Cerebellum (tissue), 4 donors: ENCODE measurements at places on chromosomes 11 and 22.

- peak; percentile 97 for DNase-seq
Measured at GRCh38 chr22:42388130-42388797, 43.9 kb downstream of the NFAM1 start.

DNA sequence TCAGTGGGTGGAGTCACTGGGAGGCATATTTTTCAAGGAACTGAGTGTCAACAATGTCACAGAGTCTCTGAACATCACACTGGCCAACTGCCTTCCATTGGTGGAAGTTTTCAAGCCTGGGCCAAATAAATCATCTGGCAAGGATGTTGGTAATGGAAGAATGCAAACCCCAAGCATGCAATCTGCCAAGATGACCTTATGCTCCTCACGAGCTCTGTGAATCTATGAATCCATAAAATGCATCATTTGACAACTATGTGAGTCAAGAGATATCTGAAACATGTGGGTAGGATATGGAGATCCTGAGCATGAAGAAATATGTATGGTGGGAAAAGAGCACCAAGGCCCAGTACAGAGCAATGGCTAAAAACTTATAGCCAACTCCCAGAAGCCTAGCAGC, 122.2 kb downstream of the PLEKHA7 start:
- no peak for DNase-seq

GRCh38 chr22:37560608-37561211, 430 bp downstream of the CDC42EP1 start:
- DNase-seq = no peak

DNA sequence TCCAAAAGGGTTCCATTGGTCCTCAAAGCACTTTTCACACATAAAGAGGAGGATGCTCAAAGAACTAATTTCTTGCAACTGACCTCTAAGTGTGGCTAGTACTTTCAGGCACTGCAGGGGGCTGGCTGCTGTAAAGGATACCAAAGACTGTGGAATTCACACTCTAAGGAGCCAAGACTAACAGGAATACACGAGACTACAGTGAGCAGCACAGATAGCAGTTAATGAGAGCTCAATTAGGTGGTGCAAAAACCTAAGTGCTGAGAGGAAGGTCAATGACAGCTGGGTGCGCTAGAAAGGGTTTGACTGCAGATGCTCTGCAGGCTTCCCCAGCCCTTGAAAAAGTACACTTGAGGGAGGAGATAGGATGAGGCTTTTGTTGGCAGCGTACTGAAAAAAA, 124.3 kb upstream of the NTM start:
- no peak for DNase-seq

GRCh38 chr11:117786135-117786870, 10.7 kb downstream of the DSCAML1 start:
- DNase-seq = no peak

DNA sequence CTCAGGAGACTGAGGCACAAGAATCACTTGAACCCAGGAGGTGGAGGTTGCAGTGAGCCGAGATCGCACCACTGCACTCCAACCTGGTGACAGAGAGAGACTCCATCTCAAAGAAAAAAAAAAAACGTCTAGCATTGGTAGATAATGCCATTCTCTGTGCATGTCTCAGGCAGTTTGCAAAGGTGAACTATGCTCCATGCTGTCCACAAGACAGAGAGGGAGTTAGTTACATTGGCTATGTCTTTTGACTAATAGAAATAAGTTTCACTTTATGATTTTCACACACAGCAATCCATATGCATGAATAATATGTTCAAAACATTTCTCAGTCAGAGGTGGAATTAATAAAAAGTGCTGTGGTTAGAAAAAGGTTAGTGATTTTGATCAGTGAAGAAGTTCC, 591.4 kb downstream of the ETS1 start:
- no peak for DNase-seq

GRCh38 chr11:107545101-107545514, 20.4 kb downstream of the ALKBH8 start:
- no peak for DNase-seq

- DNase-seq = no peak
Measured at GRCh38 chr11:104653407-104653806, 244.9 kb downstream of the CASP12 start.

DNA sequence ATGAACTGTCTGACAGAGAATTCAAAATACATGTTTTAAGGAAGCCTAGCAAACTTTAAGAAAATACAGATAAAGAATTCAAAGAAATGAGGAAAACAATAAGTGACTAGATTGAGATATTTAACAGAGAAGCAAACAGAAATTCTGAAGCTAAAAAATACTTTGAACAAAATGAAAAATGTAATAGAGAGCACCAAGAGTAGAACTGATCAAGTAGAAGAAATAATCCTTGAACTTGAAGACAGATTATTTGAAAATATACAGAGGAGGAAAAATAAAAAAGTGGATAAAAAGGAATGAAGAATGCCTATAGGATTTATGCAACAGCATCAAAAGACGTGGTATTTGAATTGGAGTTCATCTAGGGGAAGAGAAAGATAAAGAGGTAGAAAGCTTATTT, 101.9 kb upstream of the OR4B1 start:
- no peak for DNase-seq

DNA sequence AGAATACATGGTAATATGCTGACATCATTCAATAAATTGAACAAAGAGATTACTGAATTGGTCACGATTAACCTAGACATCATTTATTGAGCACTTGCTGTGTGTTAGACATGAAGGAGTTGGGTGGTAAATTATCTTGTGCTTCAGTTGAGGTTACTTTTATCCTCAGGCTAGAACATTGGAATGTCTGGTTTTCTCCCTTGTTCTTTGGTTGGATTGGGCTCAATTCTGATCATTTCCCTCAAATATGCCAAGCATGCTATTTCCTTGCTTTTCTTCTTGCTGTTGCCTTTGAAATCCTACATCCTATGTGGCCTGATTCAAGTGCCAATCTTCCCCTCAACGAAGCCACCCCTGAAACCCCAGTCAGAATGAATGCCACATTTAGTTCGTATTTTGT, 65.8 kb downstream of the DEUP1 start:
- DNase-seq = no peak

DNA sequence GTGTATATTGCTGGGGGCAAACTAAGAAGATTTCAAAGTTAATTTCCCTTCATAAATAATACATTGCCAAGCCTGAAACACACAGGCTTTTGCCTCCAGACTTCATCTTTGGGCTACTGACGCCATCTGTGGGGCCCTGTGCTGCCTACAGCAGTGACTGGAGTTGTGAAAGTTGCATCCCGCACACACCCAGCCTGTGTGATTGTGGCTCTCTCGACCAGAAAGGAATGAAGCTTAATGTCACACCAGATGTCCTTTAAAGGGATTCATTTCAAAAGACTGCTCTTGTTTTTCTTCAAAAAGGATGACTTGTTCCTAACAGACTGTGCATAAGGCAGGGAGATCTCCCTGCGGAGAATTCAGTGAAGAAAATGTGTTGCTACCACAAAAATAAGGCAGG, 210.5 kb downstream of the FAM181B start:
- no peak for DNase-seq

- DNase-seq = no peak
Measured at GRCh38 chr11:120335556-120335907, 681 bp upstream of the ARHGEF12 start.

DNA sequence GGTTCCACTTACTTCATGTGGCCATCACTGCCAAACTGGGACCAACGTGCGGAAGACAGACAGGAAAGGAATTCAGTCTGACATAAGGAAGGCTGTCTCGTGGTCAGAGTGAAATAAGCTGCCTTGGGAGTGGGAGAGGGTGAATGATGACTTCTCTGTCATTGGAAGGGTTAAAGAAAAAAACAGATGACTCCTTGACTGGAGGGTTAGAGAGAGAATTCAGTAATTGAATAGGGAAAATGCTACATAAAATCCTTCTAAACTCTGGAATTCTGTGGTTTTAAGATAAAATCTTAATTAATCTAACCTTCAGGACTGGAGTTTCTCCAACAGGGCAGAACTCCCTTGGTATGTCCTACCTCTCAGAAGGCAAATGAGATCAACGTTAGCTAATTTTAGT, 33.8 kb downstream of the RAB30 start:
- DNase-seq = no peak

GRCh38 chr11:131486937-131487635, 116.7 kb downstream of the NTM start:
- no peak for DNase-seq

DNA sequence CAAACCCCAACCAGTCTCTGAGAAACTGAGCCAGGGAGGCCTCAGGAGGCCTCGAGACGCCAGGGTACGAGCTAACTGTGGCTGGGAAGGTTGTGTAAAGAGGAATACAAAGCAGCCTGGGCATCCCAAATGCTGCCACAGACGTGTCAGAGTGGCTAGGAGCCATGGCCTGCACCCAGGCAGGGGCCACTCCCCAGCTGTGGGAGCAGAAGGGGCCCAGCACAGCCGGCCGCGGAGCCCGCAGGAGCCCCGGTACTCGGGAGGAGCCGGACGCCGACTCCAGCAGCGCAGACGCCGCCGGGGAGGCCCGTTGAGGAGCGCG, 349.8 kb upstream of the B3GAT1 start:
- no peak for DNase-seq

DNA sequence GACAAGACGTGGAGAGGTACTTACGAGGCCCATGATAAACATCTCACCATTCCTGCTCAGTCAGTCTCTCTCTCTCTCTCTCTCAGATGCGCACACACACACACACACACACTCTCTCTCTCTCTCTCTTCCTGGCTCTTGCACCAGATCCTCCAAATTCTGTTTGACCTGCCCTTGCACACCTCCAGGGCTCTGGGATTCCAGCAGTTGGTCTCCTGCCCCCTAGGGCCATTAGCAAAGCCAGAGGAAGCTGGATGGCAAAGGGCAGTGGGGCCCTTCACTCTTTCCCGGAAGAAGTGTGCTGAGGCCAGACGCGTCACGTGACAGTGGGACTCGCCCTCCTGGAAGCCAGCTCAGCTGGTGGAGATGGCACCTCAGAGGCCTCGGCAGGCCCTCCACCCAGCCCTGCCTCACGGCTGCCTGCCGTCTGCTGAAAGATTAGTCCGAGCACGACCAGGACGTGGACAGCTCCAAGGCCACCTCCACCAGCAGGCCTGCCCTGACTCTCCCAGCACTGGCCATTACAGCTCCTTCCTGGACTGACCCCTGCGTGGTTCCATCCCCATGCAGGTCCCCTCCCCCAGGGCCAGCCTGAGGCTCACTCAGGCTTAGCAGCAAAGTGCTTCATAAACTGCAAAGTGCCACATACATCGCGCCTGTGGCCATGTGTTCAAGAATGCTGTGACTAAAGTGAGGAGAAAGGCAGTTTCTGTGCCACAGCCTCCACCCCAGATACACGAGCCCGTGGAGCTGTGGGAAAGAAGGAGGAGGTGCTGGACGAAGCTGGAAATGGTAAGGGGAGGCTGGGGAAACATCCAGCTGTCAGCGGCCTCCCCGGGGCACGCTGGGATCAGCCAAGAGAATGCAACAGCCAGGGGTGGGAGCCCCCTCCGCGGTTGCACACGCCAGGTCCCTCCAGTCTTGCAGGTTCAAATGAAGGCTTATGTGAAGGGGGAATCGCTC, 3.7 kb downstream of the PDGFB start:
- no peak for DNase-seq

DNA sequence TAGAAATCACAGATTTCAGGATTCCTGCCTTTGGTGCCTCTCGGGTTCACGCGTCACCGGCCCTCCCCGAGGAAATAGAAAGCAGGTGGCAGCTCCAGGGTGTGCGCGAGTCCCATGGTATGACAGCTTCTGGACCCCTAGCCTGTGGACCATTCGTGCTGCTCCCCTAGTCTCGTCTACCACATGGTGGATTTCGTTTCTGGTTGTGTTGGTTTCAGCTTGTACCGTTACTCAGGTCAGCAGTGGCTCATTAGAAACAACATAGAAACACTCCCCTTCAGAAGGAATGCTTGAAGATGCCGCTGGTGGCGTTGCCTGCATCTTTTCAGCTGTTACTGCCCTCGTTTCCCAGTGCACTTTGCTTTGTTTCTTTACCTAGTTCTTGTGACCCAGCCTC, 700 bp downstream of the TTC17 start:
- peak; percentile 16 for DNase-seq

DNA sequence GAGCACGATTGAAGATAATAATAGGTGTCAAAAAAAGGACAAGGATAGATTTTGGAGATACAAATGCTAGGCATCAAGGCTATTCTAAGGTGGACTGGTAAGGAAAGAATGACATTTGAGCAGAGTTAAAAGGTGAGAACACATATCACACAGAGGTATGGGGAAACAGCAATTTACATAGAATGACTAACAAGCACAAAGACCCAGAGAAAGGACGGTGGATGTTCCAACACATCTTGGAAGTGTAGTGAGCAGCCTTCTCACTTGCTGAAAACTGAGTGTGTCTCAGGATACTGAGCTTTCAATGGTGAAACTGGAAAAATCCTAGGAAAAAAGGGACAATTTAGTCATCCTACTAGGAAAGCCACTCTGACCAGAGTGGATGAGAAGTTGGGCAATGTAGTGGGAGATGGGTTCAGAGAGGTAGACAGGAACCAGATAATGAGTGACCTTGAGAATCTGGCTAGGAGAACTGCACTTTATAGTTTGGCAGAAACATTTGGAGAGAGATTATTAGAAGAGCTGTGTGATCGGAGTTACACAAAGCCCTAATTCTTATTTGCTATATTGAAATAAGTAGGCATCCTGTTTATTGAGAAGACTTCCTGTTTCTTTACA, 706.0 kb downstream of the KCNA4 start:
- DNase-seq = no peak

GRCh38 chr11:34819740-34820482, 96.3 kb downstream of the APIP start:
- DNase-seq = no peak

GRCh38 chr11:127564810-127565209, 564.2 kb upstream of the KIRREL3 start:
- no peak for DNase-seq

DNA sequence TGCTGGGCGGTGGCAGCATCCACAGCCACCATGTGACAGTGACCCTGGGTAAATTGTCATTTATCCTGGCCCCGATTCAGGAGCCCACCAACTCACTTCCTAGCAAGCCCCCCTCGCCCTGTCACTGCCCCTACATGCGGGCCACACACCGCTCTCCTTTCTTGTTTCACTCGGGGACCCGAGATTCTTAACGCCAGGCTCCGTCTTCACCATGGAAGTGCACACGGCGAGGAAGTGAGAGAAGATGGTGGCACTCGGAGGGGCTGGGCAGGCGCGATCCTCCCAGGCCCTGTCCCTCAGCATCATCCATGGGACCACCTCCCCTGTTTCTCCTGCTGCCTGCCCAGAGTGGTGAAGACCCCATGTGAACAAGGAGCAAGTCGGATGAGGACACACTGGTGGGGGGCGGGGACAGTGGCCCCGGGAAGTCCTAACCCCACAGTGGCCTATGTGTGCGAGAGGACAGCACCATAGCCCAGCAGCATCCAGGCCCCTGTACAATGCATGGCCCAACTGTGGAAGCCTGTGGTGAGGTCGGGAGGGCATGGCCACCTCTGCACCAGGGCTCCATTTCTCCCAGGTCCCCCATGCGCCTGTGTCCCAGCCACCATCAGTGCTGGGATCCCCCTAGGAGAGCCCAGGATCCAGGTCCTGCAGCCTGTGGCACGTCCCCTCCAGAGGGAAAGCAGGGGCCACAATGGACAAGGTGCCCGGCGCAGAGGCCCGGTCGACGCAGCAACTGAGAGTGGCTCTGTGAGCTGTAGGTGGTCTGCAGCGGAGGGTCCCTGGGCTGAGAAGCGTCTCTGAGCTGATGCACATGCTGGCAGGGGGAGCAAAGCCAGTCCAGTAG, 262.8 kb downstream of the BRD1 start:
- no peak for DNase-seq
